ENCODE measurements at places on chromosomes 2 and 18.
A peak's percentile ranks its signal among the peaks of the same experiment; 100 is the strongest.

GRCh38 chr2:64283641-64284361 is 139.6 kb upstream of the PELI1 start:
- peak; percentile 65 for DNase-seq

DNA sequence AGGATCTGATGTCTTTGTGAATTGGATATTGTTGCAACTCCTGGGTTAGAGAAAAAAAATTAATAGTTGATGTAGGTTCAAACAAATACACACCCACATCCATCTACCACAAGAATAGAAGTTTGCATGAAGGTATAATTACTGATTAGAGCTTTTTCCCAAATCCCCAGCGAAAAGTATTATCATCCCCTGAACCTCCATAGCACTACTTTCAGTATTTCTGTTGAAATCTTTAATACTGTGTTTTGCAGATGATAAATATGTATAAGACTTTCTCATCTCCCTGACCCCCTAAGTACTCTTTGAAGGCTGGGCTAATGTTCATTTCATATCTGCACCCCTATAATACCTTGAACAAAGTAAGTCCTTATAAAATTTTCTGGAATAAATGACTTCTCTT is 6.4 kb downstream of the FN1 start:
- no peak for DNase-seq

- no peak for DNase-seq
Measured at GRCh38 chr2:241565411-241565810, 6.9 kb downstream of the BOK start.

DNA sequence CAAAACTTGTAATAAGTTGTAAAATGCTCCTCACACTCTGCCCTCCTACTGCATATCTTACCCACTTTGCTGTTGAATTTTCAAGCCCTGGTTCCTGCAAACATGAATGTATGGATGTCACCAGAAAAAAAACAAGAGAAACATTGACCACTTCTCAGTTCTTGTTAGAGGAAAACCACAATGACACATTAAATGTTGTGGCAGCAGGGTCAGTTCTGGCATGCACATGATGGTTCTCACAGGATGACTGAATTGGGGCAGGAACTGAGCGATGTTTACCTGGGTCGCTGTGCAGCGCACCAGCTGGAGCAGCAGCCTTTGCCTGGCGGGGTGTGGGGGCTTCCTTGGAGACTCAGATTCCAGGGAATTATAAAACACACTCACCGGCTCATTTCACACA is 14.0 kb upstream of the PRKCE start:
- peak; percentile 66 for DNase-seq

GRCh38 chr18:68847219-68847837 is 49.4 kb downstream of the CCDC102B start:
- DNase-seq: peak; percentile 24

GRCh38 chr2:202104286-202104870 is 31.3 kb downstream of the KIAA2012 start:
- DNase-seq: peak; percentile 62

GRCh38 chr18:79459946-79460480 is 64.3 kb downstream of the NFATC1 start:
- DNase-seq: no peak
